Activated naive CD4-positive, alpha-beta T cell treated with anti-CD3 and anti-CD28 coated beads, Interleukin-2, amount 50 U/mL, for 72 hours (primary cell): ENCODE measurements at places on chromosomes 2 and 18. TPM values are rescaled to one million over a fixed set of nuclear protein-coding genes. Genes with fewer than 3 reads are reported as not detected.

GRCh38 chr18:54957996-54958395 lies 1.3 kb downstream of the CCDC68 start:
- DNase-seq = no peak

DNA sequence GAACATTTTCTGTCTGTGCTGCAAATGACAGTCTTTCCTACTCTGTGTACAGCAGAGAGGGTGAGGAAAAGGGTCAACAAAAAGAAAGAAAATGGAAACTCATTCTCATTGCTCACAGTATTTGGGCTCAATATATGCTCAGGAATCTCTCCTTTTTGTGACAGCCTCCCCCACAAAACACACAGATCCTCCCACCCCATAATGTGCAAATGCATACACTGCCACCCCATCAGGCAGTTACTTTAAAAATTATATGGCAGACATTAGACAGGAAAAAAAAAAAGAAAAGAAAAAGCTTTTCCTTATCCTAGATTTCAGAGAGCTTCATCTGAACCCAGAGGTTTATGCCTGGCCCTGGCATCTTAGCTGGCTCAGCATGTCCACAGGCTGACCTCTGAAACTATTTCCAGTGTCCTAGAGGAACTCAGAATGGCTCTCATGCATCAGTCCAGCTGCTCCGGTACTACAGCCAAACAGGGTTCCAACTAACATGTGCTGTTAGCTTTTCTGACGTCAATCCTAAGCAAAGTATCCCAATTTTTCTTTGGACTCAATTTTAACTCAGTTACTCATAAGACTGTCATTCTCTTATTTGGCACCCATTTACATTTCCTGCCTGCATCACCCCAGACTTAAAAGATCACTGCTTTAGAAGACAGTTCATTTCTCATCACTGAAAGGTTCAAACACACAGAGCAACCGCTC lies 105.9 kb downstream of the RBMS1 start:
- no peak for DNase-seq

KATNAL2 gene
- total RNA-seq = 2.0 TPM

DNA sequence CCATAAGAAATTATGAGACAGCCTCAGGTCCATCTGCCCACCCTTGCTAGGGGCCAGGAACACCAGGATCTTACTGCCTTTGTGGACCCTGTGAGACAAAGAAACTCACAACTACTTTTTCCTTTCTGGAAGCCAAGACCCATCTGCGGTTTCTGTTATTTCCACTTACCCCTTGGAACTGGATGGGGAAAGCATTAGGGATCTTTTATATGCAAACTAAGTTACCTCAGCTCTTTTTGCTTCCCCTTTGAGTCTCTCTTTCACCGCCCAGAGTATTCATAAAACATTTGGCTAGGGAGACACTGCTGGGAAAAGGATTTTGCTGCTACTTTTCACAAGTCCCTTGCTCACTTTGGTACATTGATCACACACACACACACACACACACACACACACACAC lies 95.7 kb downstream of the ZNF385B start:
- no peak for DNase-seq

DNA sequence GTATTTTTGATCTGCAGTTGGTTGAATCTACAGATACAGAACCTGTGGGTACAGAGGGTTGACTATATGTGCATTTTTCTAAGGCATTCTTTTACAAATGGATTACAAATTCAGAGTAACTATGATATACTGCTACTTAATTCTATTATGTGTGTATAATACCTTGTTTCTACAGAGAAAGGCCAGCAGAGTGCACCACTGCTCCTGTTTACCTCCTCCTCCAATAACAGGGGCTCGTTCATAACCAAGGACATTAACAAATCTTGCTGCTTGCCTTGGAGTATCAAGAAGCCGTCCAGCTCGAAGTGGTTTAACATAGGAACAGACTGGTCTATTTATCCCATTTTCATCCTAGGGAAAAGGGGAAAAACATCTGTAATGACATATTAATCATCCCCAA lies 16.4 kb downstream of the CEP76 start:
- DNase-seq = no peak

DNA sequence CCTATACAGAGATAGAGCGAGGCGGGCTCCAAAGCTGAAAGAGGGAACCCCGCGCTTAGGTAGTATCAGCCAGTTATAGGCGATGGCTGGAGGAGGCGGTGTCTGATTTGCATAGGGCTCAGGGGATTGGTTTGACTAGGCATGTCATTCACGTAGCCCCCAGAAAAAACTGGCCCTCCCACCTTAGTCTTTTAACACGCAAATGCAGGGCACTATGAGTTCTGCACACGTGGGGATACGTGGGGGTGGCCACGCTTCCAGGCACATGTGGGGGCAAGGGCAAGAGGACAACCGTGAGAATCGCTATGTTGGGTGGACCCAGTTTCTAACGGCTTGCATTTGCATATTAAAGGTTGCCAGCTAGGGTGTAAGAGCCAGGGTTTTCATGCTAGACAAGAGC lies 56.7 kb upstream of the MSTN start:
- no peak for DNase-seq

DNA sequence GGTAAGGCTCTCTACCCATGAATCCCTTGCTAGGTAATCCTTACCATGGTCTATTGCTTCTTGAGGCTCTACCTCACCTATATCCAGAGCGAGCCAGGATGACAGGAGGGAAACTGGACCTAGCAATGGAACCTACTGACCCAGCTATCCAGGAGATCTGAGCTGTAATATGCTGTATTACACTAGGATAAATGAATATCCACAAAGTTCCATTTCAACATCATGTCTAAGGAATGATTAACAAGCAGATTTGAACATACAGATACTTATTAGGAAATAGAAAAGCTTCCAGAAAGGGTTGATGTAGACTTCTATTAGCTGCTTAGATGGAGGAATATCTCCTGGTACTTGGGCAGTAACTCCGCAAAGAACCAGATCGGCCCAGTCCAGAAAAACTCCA lies 110.1 kb downstream of the BAZ2B start:
- DNase-seq = no peak

DNA sequence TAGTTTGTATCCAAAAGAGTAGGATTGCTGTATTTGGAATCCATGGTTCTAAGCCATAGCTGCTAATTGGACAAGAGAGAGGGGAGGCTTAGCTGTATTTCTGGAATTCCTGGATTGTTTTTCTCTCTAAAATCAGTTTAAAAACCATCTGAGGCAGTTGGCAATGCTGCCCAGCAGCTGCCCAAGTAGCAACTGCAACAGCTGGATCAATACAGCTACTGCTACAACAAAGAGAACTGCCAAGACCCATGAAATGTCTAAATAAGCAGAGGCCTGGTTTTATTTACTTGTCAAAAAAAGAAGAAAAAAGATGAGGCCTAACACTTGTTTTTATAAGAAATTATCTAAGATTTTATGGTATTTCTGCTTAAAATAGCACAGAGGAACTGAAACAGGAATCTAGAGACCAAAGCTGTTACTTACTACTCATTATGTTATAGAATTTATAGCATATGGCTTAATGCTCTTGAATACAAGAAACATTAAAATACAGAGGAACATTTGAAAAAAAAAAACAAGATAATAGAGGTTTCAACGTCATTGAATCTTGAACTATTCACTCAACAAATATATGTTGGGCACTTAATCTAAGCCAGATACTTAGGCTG lies 39.1 kb downstream of the TMEFF2 start:
- DNase-seq = no peak

EFHD1 gene
- total RNA-seq = 0.29 TPM

DNA sequence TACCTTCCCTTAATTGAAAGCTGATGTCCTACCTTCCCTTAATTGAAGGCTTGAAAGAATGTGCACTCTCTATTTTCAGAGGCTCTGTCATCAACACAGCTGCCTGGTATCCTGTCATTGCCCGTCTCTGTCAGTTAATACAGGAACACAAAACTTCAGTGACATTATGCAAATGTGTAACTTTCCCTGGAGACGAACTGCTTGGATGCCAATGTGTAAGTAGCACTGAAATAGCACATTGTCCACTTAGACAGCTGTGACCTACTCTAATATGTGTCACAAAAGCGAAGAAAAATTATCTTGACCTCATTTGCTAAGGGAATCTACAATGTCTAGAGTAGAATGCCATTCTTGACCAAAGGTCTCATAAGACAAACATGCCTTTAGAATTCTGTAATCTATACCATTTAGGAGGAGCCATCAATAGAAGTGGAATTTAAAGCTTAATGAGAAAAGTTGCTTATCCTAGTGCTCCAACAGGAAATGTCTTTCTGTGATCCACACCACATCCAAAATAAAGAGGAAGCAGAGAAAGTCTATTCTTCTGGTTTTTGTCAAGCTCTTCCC lies 138.1 kb downstream of the BARD1 start:
- no peak for DNase-seq

DNA sequence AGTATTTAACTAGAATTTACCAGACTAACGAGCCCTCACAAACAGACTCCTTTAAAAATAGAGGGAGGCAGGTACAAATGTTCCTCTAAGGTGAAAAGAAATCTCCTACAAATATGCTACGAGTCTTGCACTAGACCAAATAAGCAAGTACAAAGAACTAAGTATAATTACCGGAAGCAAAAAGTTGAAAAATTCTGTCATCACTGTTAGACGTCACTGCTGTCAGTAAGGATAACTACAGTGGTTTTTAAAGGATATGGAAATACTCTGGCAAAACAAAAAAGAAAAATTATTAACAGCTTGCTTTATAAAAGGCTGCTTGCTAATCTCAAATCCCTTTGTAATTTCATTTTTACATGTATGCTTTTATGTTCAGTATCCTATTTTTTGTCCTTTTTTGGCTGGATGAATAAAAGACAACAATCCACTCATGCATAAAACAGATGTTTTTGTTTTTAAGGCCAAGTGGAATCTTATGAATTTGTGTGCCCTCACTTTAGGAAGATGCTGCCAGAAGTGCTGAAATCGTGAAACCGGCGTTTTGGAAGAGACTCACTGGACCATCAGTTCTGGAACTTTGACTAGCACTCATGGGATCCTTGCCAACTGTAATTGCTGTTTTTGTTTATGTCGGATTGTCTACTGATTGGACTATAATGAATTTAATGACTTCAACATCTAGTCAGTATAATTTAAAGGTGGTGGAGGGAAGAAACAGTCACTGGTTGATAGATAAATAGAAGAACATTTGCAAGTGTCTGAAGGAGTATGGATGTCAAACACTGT lies 6.7 kb downstream of the ZNF521 start:
- no peak for DNase-seq

GRCh38 chr2:147607379-147607778 lies 237.4 kb upstream of the ACVR2A start:
- no peak for DNase-seq

ALK gene
- total RNA-seq = not detected
